ENCODE measurements at places on chromosomes 1 and 21.

DNA sequence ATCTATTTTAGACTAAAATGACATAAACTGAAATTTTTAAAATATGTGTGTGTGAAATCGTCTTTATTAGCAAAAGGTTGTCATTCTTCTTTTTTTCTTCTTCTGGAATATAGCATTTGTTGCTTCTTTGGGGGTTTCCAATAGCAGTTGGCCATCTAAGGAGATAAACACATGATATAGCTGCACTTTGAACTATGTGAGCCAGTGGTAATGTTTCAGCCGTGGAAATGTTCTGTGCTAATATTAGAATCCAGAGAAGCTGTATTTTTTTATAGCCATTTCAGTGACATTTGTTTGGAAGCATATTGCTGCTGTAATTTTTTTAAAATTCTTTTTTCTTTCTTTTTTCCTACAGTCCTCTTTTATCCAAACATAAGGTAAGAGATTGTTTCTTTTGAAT is 75.1 kb downstream of the CNST start:
- DNase-seq: no peak

DNA sequence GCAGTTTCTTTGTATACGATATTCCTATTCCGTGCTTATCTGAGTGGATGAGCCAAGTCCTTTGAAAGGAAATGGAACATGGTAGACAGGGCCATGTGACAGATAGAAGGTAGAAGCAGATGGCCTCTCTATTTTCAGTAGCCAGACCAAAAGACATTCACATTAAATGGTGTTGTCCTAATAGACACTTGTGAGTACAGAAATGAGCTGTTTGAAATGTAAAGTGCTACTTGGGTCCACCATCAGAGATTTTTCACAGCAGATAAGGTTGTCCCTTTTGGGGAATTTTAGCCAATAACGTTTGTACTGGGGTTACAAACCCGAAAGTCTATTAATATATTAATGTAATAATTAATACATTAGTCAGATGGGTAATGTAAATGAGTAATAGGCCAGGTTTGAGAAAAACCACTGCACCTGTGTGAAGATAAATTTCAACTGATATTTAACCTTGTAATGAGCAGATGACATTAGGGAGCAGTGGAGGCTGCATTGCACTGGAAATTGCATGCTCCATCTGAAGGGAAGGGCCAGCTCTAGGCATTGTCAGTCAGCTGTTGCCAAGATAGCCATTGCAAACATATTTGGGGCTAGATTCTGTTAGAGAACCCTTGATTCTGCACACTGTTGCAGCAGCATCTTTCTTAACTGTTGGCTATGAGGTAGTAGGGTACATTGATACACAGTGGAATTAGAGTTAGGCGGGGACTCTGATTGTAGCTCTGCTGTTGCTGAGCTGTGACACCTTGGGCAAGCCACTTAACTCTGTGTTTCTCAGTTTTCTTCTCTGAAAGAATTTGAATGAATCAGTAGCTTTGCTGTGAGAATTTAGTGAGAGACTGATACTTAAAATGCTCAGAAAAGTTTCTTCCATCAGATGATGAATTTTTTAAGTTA is 43.8 kb downstream of the FGGY start:
- no peak for DNase-seq

DNA sequence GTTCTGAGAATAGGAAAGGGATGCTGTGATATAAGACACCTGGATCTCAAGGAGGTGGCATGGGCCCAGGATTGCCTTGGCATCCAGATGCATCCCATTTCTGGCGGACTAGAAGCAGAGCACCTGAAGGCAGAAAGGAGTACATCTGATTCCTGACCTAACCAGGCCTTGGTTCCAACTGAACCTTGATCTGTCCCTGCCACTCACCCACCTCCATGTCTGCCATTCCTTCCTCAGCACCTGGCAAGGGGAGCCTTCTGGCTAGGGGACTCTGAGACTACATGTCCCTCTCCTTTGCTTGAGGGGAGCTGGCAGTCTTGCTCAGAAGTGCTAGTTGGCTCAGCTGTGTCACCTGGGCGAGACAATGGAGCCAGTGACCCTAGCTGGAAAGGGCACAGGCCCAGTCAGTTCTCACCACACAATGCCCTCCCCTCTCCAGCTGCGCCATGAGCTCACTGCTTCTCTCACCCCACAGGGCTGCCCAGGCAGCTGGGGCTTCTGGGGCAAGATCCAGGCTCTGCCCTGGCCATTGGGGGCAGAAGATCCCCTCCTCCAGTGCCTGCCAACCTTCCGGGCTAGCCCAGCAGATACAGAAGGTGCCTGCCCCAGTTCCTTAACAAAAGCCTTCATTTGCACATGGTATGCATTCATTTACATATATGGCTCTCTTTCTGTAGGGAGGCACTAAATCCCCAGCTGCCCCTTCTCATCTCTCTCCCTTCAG is 2.9 kb downstream of the IGSF8 start:
- DNase-seq: no peak

GRCh38 chr1:19061343-19061742 is 104.9 kb upstream of the IFFO2 start:
- DNase-seq: no peak

Measured in anterior cingulate cortex (tissue), 58 donors.